ENCODE measurements at places on chromosomes 4 and X. TPM values are rescaled to one million over a fixed set of nuclear protein-coding genes. Genes with fewer than 3 reads are reported as not detected.

PRR27 gene
- not detected for total RNA-seq

DGAT2L6 gene
- not detected for total RNA-seq

GPR34 gene
- total RNA-seq = 3.2 TPM

GRCh38 chrX:106007815-106008214 lies 30.7 kb downstream of the SERPINA7 start:
- H3K4me3 ChIP-seq = no peak overlapping the region
- no peaks in the 10 kb centered on the region for H3K36me3 ChIP-seq
- no peaks in the 10 kb centered on the region for H3K4me1 ChIP-seq
- H3K27ac ChIP-seq = no peak overlapping the region

- no peak overlapping the region for H3K27ac ChIP-seq
- no peaks in the 10 kb centered on the region for H3K27me3 ChIP-seq
- no peaks in the 10 kb centered on the region for H3K4me1 ChIP-seq
- DNase-seq = no peak
- no peaks in the 10 kb centered on the region for H3K36me3 ChIP-seq
Observed at GRCh38 chr4:132383571-132384199, 765.4 kb upstream of the PCDH10 start.

- H3K27ac ChIP-seq = no peak overlapping the region
- H3K4me3 ChIP-seq = no peak overlapping the region
- no peak for DNase-seq
- H3K4me1 ChIP-seq = no peaks in the 10 kb centered on the region
- no peaks in the 10 kb centered on the region for H3K36me3 ChIP-seq
- H3K27me3 ChIP-seq = no peaks in the 10 kb centered on the region
Observed at GRCh38 chr4:112185334-112185733, 40.1 kb downstream of the FAM241A start.

DNA sequence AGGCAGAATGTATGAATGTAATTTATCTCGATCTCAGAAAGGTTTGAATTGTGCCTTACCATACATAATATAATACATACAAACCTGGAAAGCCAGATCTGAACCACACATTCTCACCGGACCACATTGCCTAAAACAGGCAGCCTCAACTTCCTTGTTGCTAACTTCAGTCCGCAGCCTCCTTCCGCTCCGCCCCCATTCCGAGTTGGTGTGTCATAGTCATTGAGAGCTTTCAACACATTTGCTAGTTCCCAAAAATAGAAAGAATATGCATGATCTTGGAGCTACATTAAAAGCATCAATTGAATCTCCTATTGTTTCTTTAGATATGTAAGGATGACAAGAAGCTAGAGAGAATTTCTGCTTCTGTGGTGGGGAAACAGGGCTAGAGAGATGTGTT lies 127.2 kb downstream of the ARHGEF9 start:
- no peak for DNase-seq
- H3K27me3 ChIP-seq = no peaks in the 10 kb centered on the region
- no peaks in the 10 kb centered on the region for H3K4me1 ChIP-seq
